Nucleus accumbens (tissue), 56 donors: ENCODE measurements at places on chromosomes 11 and 22.

GRCh38 chr11:36389811-36390210 is 93.7 kb downstream of the PRR5L start:
- no peak for DNase-seq

GRCh38 chr22:23059284-23059948 is 10.9 kb upstream of the GNAZ start:
- no peak for DNase-seq

DNA sequence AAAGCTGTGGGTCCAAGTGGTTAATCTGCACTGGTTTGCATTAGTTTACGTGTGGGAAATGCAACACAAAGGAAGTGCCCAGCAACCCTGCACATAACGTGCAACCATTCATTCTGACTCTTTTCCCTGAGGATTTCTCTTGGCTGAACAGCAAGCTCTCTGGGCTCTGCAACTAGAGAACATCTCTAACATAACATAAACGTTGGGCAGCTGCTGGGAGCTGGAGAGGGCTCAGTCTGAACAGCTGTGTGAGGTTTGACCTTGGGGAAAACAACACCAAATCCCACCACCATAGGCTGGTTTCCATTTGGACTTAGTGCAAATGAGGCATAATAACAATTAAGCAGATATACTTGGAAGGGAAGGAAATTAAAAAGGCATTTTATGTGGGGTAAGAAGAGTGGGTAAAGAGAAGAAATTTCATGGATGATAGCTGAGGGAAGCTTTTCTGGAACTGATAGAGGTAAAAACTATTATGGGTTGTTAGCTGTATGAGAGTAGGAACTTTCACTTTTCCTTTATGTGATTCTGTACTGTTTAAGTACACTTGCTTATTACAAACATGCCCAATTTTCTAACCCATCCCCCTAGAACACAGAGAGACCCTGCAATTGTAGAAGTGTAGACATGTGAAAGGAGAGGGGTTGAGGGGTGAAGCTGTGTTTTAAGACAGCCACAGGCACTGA is 76.2 kb downstream of the SNX19 start:
- DNase-seq: no peak

GRCh38 chr11:123973816-123974215 is 3.8 kb downstream of the OR10S1 start:
- DNase-seq: no peak

GRCh38 chr11:133819746-133820315 is 25.5 kb downstream of the SPATA19 start:
- DNase-seq: no peak

- DNase-seq: no peak
Measured at GRCh38 chr11:120686516-120686915, 175.0 kb downstream of the GRIK4 start.

DNA sequence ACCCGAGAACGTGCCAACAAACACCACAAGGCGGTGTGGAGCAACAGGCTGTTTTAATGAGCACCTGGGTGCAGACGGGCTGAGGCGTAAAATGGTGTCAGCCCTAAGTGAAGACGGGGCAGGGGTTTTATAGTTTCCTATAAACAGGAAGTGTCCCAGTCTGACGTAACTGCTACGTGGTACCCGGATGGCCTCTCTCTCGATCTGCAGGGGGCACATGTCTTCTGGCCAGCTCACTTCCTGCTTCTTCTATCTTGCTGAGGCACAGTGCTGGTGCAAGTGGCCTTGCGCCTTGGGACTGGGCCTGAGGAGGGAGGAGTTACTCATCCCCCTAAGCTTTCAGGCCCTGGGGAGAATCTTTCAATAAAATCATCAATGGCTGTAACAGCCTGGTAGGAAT is 20.9 kb downstream of the OOSP3 start:
- no peak for DNase-seq

DNA sequence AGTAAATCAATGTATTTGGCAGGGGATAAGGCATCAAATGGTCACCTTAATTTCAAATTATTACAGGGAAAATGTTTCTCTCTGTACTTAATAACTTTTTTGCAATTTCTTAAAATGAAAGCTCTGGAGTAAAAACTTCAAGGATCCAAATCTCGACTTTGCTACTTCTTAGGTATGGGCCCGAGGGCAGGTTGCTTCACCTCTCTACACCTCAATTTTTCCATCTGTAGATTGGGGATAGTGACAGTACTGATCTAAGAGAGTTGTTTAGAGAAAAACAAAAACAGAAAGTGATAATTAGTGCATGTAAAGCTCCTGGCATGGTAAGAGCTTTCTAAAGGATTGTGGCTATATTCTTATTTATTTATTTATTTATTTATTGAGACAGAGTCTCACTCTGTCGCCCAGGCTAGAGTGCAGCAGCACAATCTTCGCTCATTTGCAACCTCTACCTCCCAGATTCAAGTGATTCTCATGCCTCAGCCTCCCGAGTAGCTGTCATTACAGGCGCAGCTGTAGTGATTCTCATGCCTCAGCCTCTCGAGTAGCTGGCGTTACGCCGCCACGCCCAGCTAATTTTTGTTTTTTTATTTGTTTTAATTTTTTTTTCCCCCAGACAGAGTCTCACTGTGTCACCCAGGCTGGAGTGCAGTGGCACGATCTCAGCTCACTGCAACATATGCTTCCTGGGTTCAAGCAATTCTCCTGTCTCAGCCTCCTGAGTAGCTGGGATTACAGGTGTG is 2.3 kb upstream of the TFIP11 start:
- no peak for DNase-seq

- DNase-seq: no peak
Measured at GRCh38 chr11:118511601-118512000, 15.7 kb upstream of the TTC36 start.

- DNase-seq: no peak
Measured at GRCh38 chr22:26921726-26922125, 264.3 kb downstream of the MIAT start.
